ENCODE measurements at places on chromosomes 4 and X.
A peak's percentile ranks its signal among the peaks of the same experiment; 100 is the strongest.

DNA sequence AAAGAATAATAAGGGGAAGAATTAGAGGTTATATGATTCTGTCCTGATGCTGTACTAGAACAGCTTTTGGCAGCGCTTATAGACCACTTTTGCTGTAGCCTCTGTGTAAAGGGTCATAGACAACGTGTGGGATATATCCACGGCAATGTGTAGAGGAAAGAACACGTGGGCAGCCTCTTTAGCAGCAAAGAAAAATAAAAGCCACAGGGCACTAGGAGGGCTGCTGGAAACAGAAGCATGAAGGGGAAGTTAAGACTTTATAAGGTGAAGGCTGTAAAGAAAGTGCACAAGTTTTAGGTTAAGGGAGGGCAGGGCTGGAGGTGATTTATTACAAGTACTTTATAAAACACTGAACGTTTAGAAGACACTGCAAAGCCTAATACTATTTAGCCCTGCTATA, 20.1 kb upstream of the PHEX start:
- DNase-seq, result no peak

DNA sequence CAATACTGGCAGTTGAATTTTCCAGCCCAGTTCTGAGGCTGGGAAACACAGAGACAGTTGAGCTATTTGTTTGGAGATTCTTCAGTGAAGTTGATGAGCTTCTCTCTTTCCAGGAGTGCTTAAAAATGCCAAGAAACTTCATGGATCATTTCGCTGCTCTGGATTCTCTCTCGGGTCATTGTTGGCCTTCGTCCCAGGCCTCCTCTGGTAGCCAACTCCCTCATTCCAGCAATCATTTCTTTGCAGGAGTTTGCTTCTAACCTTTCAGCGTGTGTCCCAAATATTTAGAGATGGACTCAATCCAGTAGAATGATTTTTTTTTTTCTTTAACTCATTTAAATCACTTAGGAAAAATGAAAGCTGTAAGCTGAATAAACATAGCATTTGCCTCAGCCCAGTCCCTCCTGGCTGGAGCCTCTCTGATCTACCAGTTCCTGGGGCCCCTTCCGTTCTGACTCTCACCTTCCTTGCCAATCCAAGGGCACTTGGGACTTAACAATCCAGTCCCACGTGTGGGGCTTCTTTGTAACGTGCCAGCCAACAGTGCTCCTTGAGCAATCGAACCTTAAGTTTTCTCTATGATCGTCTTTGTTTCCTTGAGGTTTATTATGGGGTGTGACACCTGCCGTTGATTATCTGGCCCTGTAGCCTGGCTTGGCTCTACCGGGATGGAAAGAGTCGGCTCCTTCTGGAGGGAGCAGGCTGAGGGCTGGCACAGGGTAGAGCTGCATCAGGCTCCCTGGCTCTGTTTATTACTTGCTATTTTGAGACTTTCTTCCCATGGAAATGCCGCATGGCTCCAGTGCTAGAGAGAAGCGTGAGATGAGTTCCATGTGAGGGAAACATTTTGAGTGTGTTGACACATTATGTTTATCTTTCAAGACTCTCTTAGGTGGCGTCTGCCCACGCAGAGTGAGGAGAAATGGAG, 80.4 kb upstream of the GPC4 start:
- DNase-seq, result peak; percentile 89

GRCh38 chrX:127124871-127125270, 305.3 kb downstream of the PRR32 start:
- peak; percentile 0 for DNase-seq

DNA sequence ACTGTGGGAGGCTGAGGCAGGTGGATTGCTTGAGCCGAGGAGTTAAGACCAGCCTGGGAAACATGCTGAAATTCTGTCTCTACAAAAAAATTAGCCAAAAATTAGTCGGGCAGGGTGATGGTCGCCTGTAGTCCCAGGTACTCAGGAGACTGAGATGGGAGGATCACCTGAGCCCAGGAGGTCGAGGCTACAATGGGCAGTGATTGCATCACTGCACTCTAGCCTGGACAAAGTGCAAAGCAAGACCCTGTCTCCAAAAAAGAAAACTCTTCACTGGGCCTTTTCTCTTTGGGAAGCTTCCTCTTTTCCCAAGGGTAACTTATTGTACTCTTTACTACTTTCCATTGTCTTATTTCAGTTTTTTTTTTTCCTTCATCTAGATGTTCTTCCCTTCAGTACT, 88.9 kb downstream of the UBE2K start:
- DNase-seq, result no peak

DNA sequence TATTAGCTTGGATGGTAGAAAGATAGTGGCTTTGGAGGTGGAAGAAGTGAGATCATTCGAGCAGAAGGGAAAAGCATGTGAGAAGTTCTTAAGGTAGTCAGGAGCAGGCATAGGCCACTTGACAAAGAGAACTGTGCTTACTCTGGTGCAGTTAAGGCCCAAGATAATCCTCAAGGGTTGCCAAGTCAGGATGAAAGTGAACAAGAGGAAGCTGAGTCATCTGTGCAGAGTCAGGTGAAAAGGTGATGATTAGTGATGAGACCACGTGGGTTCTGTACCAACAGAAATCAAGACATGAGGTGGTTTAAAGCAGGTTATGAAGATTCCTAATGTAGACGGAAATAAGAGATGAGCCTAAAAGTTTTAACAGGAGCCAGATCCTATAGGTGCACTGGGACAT, 369.8 kb downstream of the DTHD1 start:
- no peak for DNase-seq
